Myometrial cell (primary cell): ENCODE measurements at places on chromosomes 6 and 20. TPM values are rescaled to one million over a fixed set of nuclear protein-coding genes. Genes with fewer than 3 reads are reported as not detected.

Gene DNAH8
- not detected in 2 replicates for total RNA-seq

Gene CLDN20
- total RNA-seq = not detected in 2 replicates

Gene PSMB8
- total RNA-seq = 77.6 and 79.8 TPM in 2 replicates

Gene CTSA
- 87.2 and 101 TPM in 2 replicates for total RNA-seq

Gene DDO
- total RNA-seq = 1.7 and 2.1 TPM in 2 replicates

Gene PET117
- total RNA-seq = 9.6 and 13.5 TPM in 2 replicates

Gene WDR27
- total RNA-seq = 14.4 and 17.0 TPM in 2 replicates

Gene TP53INP2
- total RNA-seq = 4.6 and 5.7 TPM in 2 replicates

Gene PDE10A
- total RNA-seq = under 0.01 and 0.53 TPM in 2 replicates

Gene SOX4
- total RNA-seq = 2.6 and 2.8 TPM in 2 replicates
